Mesenteric fat pad (tissue), 1 donor: ENCODE measurements at places on chromosomes 11 and 22. TPM values are rescaled to one million over a fixed set of nuclear protein-coding genes. Genes with fewer than 3 reads are reported as not detected.

OSM gene
- 8.0 TPM for total RNA-seq

CASP12 gene
- total RNA-seq = 0.45 TPM

NCF4 gene
- total RNA-seq = 51.0 TPM

FAM180B gene
- 0.55 TPM for total RNA-seq

OR10A3 gene
- not detected for total RNA-seq

RIBC2 gene
- total RNA-seq = not detected

LMNTD2 gene
- total RNA-seq = 0.87 TPM

MYO7A gene
- total RNA-seq = 23.2 TPM

ANO9 gene
- 1.2 TPM for total RNA-seq

SHISAL1 gene
- 3.3 TPM for total RNA-seq

PDGFD gene
- total RNA-seq = 37.1 TPM

EMID1 gene
- 1.4 TPM for total RNA-seq

AQP11 gene
- 0.84 TPM for total RNA-seq

ART5 gene
- total RNA-seq = not detected

OLFML1 gene
- total RNA-seq = 6.7 TPM

GRCh38 chr22:50218996-50219727, 18.4 kb downstream of the SELENOO start:
- no peak for DNase-seq

DNA sequence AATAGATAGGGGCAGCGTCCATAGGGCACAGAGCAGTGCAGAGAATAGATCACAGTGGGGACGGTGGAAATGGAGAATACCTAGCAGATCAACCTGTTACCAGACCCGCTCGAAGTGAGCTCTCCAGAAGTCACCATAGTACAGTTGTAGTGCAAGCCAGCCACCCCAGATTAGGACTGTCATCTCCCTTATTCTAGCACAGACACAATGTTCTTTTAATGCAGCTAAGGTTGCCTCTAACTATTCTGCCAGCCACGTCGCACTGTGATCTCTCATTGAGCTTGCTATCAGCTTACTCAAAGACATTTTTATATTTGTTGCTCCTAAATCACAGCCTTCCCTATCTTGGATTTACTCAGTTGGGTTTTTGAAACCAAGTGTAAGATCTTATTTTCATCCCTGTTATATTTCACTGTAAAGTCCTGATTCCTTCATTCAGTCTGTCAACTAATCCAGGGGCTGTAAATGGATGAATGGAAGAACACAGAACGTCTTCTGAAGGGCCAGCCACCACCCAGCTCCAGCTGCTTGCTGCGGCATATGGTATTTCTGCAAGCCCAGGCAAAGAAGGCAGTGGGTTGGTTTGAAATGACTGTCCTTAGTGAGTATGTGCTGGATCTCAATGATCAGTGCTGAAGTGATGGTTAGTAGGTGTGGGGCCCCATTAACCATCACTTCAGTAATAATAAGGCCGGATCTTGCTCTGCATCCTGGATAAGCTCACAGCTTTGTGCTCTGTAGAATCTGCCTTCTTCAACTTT, 3.4 kb downstream of the PARVA start:
- DNase-seq = no peak

DNA sequence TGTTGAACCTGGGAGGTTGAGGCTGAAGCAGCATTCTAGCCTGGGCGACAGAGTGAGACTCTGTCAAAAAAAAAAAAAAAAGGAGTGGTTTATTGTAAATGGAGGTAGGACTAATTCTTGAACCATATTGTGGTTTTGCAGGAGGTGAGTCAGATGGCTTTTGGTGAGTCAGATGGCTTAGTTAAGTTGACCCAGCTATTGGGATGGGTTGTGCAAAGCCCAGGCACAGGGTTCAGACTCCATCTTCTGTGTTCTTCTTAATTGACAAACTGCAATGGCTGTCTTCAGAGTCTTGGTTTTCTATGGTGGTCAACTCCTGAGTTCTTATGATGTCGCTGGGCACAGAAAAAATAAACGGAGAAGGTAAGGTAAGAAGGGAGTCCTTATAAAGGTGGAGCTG, 182.7 kb downstream of the ADAMTS15 start:
- no peak for DNase-seq

GRCh38 chr22:41436322-41437113, 10.1 kb downstream of the TOB2 start:
- no peak for DNase-seq

GRCh38 chr11:128548649-128549255, 38.6 kb downstream of the ETS1 start:
- DNase-seq = no peak

DNA sequence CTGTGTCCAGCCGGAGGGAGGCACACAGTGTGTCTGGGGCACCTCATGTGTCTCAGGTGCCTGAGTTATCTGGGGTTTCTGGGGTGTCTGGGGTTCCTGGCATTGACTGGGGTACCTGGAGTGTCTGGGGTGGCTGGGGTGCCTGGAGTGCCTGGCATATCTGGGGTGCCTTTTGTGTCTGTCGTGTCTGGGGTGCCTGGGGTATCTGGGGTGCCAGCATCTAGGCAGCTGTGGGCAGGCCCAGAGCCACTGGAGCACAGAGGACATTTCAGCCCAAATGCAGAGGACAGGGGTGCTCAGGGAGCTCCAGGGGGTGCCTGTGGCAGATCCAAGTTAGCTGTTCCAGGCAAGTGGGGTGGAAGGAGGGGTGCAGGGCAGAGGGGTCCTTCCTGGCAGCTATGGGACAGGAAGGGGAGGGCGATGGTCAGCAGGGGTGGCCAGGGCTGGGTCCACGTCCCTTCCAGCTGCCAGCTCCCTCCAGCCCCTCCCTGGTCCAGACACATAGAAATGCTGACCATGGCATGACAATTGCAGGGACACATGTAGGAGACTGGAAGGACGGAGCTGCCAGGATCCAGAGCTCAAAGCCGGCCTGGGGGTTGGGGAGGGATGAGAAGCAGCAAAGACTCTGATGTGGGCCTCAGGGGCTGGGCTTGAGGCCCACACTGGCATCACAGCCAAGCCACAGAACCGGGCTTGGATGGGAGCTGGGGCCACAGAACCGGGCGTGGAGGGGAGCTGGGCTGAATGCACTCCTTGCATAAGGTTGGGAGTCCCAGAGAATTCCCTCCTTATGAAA, 133.0 kb downstream of the BRD1 start:
- DNase-seq = peak; percentile 65

GRCh38 chr22:32528984-32529982, 54.7 kb downstream of the FBXO7 start:
- peak; percentile 94 for DNase-seq

- DNase-seq = no peak
Measured at GRCh38 chr11:108871867-108872266, 207.0 kb downstream of the DDX10 start.

GRCh38 chr11:11577932-11578911, 43.6 kb downstream of the GALNT18 start:
- no peak for DNase-seq

- DNase-seq = peak; percentile 88
Measured at GRCh38 chr11:68685656-68686380, 1.5 kb downstream of the GAL start.

GRCh38 chr11:119121008-119121810, at the start of gene HINFP:
Gene HINFP (plus strand): TSS chr11:119121580. CDS start chr11:119126945, 5,365 bp downstream.
- DNase-seq = peak; percentile 100

GRCh38 chr22:37169406-37169805, 18.6 kb downstream of the C1QTNF6 start:
- peak; percentile 26 for DNase-seq

DNA sequence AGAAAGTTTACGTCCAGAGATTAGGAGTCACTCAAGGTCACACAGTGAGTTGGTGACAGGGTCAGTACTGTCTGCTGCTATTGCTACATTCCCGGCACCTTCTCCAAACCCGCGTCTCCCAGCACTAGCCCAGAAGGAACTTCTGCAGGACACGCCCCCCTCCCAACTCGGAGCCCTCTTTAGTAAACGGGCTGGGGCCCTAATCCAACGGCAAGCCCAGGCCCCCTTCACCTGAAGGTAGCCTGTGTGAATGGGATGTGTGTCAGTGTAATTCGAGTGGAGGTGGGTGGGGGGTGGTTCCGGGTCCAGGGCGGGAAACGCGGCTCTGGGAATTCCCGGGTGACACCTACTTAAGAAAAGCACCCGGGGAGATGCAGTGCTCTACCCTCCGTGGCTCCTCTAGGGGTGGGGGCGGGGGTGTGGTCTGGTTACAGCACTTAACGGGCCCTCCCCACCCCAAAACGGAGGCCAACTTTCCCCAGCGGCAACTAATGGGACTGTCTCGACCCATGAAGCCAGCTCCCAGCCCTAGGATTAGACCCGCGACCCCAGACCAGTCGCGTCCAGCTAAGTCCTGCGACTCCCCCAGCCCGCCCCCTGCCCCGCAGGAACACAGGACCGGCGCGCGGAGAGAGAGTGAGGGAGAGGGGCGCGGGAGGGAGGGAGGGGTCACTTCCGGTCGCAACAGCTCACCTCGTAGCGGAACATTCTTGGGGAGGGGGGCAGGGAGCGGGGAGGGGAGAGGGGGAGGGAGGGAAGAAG, 468 bp downstream of the PATL1 start:
- DNase-seq = no peak

DNA sequence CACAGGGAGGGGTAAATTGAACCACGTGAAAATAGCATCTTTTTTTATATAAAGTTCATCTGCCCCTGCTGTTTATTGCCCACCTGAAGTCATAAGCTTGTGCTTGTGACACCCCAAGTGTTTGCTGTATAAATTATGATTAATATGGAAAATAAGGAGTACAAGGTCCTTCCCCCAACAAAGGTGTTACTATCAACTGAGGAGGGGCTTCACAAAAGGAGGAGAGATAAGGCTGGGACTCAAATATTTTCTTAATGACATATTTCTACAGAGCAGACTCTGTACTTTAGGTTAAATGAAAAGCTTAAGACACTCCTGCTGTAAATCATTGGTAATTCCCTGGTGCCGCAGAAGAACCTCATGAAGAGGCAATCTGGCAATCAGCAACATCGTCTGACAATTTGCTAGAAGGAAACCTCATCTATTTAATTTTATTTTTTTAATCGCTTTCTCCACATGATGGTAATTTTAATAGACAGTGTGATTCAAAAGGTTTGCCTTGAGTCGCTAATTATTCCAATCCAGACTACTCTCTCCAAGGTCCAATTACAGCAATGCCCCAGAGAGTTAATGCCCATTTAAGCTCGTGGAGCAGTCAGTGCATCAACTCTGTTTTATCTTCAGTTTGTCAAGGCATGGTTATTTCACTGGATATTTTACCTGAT, 1432.4 kb downstream of the FAM181B start:
- DNase-seq = no peak

DNA sequence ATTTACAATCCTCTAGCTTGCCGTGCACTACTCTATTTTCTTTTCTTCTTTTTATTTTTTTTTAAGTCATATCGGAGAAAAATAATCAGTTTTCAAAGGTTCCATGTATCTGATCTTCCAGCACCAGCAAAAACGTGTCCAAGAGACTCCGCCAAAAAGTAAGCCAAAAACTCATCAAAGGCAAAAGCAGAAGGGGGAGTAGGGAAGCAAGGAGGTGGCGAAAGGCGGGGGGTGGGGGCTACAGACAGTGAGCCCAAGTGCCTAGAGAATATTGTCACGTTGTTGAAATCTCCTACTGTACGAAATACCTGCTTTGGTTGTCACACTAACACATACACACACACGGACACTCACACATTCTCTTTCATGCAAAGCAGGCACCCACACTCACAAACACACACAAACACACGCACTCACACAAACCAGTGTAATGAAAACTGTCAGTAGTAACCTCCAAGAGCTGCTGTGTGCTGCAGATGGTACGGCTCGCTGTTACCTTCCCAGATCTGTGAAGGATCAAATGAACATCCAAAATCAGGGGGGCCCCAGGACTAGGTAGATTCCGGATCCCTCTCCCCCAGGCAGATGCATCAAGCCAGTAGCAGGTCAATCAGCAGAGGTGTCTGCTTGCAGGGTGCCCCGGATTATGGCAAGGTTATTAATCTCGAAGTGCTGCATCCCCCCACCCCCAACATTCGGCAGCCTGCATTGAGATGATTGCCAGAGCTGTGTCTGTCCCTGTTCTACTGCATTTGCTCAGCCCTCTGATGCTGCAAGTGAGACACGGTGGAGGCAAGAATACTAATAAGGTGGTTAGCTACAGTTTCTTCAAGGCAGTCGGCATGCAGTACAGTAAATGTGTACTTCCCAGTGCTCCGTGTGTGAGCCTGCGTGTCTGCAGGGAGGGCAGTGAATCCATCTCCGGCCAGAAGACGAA, at the start of gene LRRC4C:
TSS of gene LRRC4C (minus strand) at position 188 of the 937 bp plus-strand sequence.
- no peak for DNase-seq

GRCh38 chr22:22059291-22060002, 76.9 kb upstream of the TOP3B start:
- no peak for DNase-seq

DNA sequence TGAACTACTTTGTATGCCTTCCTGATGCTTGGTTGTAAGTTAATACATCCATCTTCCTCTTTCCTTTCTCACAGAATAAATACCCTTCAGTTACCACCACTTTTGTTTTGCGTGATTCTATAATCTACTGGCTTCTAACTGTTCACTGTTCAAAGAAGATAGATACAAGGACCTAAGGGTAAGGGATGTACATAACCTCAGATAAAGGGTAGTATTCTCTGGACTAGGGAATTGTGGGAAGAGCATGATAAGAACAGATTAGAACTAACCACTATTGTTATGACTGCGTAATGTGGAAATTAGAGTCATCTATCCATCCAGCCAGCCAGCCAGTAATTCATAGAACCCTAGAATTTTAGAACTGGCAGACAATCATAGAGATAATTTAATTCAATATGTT, 36.4 kb downstream of the MAP6 start:
- no peak for DNase-seq

DNA sequence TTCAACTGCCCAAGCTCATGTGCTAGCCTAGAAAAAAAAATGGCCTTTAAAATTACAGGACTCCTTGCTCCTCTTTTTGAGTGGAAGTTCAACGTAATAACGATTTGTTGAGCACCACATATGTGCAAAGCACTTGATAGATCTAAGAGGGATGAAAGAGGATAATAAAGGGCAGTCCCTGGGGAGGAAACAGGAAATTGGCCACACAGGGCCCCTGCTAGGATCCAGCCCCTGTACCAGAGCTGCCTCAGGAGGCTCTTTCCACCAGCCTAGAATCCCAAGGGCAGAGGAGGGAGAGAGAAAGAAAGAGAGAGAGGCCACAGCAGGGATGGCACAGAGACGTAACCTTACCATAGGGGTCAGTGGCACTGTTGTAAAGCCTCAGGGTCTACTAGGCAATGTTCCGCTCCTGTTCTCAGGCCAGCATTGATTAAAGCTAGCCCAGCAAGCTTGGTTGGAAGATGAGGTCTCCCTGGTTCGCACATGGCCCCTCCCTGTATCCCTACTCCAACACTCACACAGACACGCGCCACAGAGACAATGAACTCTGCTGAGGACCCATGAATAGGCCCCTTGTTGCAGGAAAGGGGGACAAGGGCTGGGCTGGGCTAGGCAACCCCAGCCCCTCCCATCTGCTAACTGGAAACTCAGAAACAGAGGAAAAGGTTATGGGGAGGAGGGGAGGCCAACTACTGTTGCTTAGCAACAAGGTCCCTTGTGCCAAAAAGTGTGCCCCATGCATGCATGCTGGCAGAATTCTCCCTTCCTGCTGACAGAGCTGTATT, at the start of gene TMPRSS5:
TSS of gene TMPRSS5 (minus strand) at position 438 of the 785 bp plus-strand sequence. CDS start at position 354, 84 bp downstream.
- no peak for DNase-seq

DNA sequence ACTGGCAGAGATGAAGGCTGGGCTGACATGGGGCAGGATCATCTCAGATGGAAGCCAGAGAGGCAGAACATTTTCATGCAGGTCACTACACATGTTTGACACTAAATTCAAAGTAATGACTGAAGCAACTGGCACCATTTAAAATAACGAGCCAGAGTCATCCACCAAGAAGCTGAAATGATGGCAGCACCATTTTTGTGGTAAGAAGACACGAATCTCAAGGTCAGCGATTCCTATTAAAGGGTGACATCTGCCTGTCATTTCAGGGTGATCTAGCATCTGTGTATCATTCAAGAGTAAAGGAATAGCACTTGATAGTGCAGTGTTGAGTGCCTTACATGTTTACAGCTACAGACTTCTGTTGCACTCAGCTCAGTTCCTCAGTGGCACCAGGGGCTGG, 113.4 kb upstream of the C11orf87 start:
- no peak for DNase-seq
